ENCODE measurements at places on chromosomes 13 and 19.

GRCh38 chr13:95524264-95524901, 28.1 kb upstream of the CLDN10 start:
- H3K27me3 ChIP-seq = no peaks in the 10 kb centered on the region
- no peak overlapping the region for H3K27ac ChIP-seq
- no peaks in the 10 kb centered on the region for H3K4me1 ChIP-seq
- H3K4me3 ChIP-seq = no peak overlapping the region
- no peaks in the 10 kb centered on the region for H3K36me3 ChIP-seq
- DNase-seq = no peak

GRCh38 chr13:79547211-79548195, 66.5 kb downstream of the NDFIP2 start:
- H3K27ac ChIP-seq = no peak overlapping the region
- H3K27me3 ChIP-seq = no peaks in the 10 kb centered on the region
- H3K4me3 ChIP-seq = no peak overlapping the region
- H3K36me3 ChIP-seq = no peaks in the 10 kb centered on the region
- DNase-seq = no peak

GRCh38 chr19:4229179-4229931, at the start of gene EBI3:
Gene EBI3 (plus strand): TSS chr19:4229523. CDS start chr19:4229551, 28 bp downstream.
- no peaks in the 10 kb centered on the region for H3K27me3 ChIP-seq
- no peak within 1 kb of the TSS for H3K27ac ChIP-seq
- DNase-seq = peak; percentile 79
- H3K36me3 ChIP-seq = no peaks in the 10 kb centered on the region

DNA sequence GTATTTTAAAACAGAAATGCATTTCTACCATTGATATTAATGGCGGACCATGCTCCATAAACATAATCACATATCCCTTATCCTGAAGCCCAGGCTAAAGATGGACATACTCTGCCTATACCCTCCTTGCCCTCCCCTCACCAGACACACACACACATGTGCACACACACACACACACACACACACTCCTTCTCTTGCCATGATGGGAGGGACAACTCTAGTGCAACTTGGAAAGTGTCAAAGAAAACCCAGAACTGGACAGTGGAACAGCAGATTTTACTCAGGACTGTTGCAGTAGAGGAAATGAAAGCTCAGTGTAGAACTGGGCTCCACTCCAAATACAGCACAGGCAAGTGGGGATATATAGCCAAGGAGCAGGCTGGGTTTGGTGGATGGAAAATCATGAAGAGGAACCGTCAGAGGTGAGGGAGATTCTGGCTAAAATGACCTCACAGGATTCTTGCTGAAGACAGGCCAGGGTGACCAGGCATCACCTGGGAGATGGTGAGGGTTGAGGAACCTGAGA, 40.8 kb downstream of the TNFRSF19 start:
- H3K4me1 ChIP-seq = peaks cover 5% of the 10 kb centered on the region
- no peak overlapping the region for H3K4me3 ChIP-seq
- H3K36me3 ChIP-seq = peaks cover 23% of the 10 kb centered on the region
- no peak overlapping the region for H3K27ac ChIP-seq
- no peak for DNase-seq
